ENCODE measurements at places on chromosomes 16 and 17.

GRCh38 chr16:63385714-63386432 is 1349.6 kb upstream of the CDH8 start:
- no peak for DNase-seq

- no peak for DNase-seq
Observed at GRCh38 chr17:8485491-8485890, 49.8 kb downstream of the NDEL1 start.

DNA sequence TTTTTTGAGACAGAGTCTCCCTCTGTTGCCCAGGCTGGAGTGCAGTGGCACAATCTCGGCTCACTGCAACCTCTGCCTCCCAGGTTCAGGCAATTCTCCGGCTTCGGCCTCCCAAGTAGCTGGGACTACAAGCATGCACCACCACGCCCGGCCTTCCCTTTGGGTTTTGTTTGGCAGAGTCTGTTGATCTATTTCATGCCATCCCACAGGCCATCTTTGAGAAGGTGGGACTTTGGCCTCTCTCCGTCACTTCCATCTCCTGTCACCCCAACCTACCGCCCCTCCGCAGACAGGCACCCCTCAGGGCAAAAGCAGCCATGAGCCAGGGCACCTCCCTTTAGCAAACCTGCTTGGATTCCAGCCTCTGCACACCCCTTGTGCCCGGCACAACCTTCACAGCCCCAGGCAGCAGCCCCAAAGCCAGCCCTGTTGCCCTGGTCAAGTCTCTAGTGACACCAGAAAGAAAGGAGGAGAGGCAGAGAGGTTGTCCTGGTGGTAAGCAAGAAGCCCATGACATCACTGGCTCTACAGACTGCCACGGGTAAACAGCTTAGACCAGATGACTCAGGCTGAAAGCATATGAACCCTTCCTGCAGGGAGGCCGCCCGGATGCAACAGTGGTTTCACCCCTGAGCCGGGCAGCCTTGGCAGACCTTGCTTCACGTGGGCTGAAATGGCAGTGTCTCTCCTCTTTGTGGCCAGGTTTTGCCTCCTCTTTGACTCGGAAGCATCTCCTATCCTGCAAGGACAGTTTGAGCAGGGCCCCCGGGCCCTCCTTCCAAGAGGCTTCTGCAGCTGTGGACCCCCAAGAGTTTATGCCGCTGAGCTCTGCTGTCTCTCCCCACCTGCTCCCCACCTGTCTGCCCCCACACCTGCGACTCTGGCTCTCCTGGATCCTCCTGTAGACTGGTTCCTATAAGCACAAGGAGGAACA is 8.1 kb upstream of the TIMP2 start:
- no peak for DNase-seq

DNA sequence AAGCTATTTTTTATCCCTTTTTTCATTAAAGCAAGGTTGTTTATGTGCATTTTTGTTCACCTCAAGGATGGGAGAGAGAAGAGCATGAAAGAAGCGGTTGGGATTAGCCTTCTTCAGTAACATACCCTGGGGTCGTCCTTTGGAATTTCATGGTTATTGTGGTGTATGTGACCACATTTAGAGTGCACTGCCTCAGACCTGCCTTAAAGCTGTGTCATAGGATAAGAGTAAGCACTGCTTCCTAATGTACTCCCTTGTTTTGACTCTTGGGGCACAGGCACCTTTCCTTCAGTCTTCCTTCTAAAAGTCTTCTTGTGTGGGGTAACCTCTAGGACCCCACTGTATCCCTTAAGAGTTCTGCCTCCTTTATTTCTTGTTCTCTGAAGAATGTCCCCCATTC is 28.9 kb downstream of the TNRC6A start:
- no peak for DNase-seq

- no peak for DNase-seq
Observed at GRCh38 chr17:50887705-50888245, 21.6 kb upstream of the TOB1 start.

- DNase-seq: no peak
Observed at GRCh38 chr16:67486805-67487204, 3.5 kb upstream of the AGRP start.

DNA sequence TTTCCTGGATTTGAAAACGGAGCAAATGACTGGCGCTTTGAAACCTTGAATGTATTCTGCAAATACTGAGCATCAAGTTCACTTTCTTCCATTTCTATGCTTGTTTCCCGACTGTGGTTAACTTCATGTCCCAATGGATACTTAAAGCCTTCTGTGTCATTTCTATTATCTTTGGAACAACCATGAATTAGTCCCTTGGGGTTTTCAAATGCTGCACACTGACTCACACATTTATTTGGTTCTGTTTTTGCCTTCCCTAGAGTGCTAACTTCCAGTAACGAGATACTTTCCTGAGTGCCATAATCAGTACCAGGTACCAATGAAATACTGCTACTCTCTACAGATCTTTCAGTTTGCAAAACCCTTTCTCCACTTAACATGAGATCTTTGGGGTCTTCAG is 32.3 kb downstream of the BRCA1 start:
- DNase-seq: no peak

DNA sequence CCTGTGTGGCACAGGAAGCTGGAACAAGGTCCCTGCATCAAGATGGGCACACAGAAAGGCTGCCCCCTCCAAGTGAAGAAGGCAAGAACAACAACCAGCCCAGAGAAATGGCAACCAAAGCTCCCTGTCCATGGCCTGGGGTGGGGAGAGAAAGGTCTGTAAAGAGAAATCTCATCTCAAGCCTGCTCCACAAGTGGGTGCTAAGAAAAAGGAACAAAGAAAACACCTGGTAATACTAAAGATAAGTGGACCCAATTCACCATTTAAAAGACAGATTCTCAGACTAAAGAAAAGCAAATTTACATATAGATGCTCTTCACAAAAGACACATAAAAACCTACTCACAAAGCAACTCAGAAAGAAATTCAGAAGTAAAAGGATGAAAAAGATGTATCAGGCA is 107.4 kb downstream of the PARN start:
- no peak for DNase-seq

DNA sequence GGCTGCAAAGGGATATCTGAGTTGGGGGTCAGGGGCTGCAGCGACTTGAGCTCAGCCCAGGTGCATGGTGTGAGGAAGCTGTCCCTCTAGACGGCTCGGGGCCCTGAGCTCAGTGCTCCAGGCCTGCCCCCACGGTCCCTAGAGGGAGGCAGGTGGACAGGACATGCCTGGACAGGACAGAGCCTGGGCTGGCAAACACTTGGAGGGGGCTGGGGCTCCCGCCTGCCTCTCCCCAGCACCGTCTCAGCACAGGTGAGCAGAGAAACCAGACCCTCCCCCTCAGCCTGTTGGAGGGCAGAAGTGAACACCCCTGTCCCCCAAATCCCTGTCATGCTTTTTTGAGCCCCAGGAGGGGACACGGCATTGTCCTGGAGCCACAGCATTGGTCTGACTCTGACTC is 11.4 kb upstream of the SLC38A10 start:
- no peak for DNase-seq

DNA sequence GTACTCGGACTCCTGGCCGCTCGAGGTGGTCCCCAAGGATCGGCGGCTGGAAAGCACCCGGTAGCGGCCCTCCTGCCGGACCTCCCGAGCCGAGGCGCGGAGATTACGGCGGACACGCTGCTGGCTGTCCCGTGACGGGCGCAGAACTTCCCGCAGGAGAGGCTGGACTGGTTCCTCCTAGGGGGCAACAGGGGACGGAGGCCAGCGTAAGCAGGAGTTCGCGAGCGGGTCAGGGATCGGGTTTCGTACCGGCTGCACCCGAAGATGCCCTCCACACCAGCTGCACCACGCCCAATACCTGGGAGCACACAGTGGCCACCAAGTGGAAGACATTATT is 341 bp downstream of the SLC7A6OS start:
- no peak for DNase-seq

GRCh38 chr17:71412803-71413202 is 708.0 kb upstream of the SOX9 start:
- no peak for DNase-seq

DNA sequence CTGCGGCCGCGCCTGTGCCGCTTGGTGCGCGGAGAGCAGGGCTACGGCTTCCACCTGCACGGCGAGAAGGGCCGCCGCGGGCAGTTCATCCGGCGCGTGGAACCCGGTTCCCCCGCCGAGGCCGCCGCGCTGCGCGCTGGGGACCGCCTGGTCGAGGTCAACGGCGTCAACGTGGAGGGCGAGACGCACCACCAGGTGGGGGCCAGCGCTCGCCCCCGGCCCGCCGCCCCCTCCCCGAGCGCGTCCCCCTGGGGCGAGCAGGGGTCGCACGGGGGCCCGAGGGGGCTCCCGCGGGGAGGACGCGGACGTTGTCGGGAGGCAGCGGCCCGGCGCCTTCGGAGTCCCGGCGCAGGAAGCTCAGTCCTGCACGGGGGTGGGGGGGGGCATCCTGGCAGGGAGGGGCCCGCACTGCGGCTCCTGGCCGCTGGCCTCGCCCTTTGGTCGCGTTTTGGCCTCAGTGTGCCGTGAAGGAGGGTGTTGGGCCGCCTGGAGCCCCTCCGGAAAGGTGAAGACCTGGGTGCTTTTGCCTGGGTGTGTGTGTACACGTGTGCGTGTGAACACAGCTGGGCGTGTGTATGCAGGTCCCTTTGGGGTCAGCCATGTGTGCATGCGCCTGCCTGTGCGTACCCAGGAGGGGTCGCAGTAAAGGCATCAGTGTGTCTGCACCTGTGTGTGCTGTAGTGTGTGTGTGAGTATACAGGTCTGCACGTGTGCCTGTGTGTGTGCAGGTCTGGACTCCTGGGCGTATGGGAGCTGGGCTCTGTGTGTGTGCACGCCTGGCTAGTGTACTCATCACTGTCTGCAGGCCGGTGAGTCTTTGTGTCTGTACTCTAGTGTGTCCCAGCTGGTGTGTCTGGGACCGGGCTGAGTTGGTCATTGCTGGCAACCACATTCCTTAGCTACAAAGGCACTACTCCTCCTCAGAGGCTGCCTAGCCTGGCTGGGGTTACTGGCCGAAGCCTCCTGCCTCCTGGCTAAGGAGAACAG is 615 bp downstream of the NHERF2 start:
- DNase-seq: no peak

DNA sequence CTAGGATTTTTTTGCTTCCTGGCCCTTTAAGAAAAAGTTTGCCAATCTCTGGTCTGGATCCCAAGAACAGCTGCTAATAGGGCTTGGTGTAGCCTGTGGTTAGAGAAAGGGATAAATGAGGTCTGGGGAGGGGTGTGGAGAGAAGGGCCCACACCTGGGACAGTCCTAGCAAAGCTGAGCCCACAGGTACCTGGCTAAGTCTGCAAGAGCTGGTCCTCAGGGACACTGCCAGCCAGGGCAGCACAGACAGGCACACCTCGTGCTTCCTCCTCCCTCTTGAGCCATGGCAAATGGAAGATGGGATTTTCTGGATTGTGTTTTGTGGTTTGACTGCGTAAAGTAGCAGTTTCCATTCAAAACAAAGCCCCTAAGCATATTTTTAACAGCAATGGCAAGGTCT is 217.5 kb downstream of the SOX9 start:
- no peak for DNase-seq

GRCh38 chr17:38898812-38899348 is 26.5 kb upstream of the LASP1NB start:
- no peak for DNase-seq

GRCh38 chr17:33335491-33336173 is 42.5 kb upstream of the ASIC2 start:
- peak; percentile 47 for DNase-seq

DNA sequence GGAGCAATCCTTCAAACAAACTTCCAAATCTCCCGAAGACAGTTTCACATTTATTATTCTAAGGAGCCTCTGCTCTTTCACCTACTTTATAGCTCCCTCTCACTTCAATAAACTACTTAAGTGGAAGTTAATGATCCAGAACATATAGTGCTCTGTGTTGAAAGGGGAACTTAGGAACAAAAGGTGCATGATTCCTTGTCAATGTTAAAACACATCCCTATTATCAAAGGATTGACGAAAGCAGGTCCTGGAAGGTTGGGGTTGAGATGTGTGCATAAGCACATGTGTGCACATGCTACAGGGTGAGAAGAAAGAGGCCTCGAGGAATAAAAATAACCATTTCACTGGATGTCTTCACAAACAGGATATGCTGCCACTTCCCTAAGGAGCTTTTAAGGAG is 170.3 kb downstream of the SLC39A11 start:
- no peak for DNase-seq

DNA sequence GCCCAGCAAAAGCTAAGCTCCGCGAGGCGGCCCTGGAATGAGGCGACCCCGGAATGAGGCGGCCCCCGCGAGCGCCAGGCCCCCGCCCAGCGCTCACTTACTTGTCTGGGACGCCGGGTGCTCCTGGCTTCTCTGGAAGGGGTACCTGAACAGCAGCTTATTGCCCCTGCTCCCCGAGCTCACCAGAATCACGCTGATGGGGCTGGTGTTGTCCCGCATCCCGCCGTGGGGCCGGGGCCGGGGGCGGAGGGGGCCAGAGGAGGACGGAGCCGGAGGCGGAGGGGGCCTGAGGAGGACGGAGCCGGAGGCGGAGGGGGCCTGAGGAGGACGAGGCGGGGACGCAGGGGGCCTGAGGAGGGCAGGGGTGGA is 440 bp downstream of the NPRL3 start:
- peak; percentile 58 for DNase-seq

DNA sequence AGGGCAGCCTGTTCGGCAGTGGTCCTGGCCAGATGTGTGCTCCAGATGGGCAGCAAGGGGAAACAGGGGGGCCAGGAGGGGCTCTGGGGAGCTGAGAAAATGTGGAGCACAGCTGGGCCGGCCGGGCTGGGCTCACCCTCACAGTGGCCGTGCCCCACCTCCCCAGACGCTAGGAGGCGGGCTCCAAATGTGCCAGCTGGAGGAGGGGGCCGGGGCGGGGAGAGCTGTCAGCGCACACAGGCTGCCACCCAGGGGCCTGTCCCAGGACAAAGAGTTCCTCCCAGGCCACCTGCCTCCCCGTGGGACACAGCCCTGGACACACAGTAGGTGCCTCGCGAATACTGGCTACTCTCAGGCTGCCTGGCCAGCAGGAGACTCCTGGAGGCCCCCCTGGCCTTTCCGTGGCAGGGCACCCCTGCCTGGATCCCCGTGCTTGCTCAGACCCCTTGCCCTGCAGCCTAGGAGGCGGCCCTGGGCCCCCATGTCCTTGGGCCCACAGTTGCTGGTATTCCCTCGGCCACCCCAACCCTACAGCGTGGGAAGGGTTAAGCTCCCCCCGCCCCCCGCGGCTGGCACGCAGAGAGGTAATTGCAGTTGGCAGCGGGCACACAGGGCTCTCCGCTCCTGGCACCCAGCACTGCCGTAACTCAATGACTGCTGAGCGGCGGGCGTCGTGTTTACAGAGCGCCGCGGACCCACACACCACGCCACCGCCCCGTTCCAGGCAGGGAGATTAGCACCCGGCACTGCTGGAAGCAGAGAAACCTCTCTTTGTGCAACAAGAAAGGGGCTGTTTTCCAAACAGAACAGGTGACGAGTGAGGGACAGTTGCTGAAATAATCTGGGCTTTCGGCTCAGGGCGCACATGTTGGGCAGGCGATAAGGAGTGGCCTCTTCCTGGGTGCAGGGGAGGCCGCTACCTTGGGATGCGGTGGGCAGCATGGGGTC is 32.2 kb downstream of the BAHCC1 start:
- DNase-seq: no peak
